ENCODE measurements at places on chromosomes 5 and 9. TPM values are rescaled to one million over a fixed set of nuclear protein-coding genes. Genes with fewer than 3 reads are reported as not detected.

SCGB3A2 gene
- total RNA-seq = not detected

WDR31 gene
- 5.1 TPM for total RNA-seq

KCNV2 gene
- total RNA-seq = not detected

KIF12 gene
- 176 TPM for total RNA-seq

CDKN2B-AS1 gene
- not detected for total RNA-seq

RNF180 gene
- 10.9 TPM for total RNA-seq

SLC34A3 gene
- total RNA-seq = 0.27 TPM

ADAMTS12 gene
- 7.8 TPM for total RNA-seq

PCDHB9 gene
- total RNA-seq = 8.0 TPM

SLC27A6 gene
- 2.1 TPM for total RNA-seq

DNA sequence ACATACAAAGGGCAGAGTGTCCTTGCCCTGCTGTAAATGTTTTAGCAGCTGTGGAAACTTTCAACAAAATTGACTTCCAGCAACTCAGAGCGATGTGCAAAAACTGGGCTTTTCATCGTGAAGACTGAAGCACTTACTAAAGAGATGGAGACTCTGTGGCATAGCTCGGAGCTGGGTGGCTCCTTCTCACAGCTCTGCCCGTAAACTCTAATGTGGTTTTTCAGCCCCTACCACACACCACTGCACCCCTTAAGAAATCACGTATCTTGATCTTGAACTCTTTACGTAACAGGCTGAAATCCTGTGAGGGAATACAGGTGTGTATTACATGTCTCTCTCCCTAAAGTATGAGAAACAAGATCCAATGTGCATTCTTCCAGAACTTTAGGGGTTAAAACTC lies 124.4 kb downstream of the MEF2C start:
- no peak for DNase-seq

GRCh38 chr9:117268847-117269446 lies 145.9 kb downstream of the ASTN2 start:
- DNase-seq = no peak

DNA sequence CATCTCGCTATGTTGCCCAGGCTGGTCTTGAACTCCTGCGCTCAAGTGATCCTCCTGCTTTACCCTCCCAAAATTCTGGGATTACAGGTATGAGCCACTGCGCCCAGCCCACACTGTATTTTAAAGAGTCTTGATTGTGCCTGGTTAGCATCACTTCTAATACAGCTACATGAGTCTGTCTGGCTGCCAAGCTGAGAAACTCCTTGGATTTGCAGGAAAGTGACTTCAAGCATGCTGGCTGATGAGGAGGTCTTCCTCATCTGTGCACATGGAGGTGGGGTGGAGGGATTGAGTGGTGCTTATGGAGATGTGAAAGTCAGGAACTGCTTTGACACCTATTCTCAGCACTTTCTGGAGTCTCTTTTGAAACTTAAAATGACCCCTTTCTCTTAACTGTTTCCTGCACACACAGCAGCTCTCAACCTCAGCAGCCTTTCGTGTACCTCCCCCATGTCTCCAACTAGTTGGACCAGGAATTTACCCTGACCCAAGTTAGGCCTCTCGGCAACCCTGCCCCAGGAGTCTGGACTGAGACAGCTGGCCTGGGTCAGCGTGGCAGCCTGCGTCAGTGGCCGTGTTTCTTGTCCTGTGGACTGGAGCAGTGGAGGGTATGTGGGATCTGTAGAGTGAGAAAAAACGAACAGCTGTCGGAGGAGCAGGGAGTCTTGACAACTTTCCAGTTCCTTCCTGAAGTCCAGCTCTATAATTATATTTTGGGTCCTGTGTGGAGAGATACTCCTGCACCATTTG lies 72.5 kb downstream of the ACER2 start:
- no peak for DNase-seq

DNA sequence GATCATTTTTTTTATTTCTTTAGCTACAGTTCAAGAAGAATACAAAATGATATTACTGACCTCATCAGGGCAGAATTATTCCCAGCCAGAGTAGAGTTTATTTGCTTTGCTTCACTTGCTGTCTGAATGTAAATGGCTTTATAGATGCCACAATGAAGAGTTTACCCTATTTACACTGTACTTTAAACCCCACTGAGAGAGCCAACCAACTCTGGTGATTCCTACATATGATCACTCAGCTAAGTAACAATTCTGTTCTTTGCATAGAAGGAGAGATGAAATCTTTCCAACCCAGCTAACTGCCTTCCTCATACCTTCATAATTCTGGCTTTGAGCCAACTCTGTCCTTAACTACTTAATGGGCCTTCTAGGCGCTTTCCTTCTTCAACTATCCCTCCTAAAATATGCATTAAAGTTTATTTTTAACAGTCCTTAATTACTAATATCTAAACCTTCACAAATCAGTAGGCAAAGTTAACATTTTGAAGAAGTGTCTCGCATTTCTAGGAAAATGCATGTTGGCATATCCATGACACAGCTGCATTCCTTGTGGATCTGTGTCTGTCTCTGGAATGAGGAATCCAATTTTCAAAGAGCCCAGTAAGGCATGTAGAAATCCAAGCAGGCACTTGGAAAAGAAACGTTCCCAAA lies 284.8 kb upstream of the GRAMD2B start:
- DNase-seq = no peak

DNA sequence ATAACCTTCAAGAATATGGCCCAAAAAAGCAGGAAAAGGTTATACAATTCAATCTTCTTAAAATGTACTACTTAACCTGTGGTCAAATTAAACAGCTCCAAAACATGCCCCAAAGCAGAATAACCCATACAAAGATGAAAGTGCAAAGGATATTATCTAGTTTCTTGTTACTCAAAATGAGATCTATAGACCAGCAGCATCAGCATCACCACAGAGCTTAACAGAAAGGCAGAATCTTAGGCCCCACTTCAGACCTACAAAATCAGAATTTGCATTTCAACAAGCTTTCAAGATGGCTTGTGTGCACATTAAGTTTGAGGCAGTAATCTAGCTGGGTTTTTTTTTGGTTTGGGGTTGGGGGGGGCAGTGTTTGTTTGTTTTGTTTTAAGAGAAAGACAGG lies 54.0 kb downstream of the SCAI start:
- no peak for DNase-seq

- DNase-seq = no peak
Measured at GRCh38 chr5:178312880-178313282, 80.3 kb upstream of the PHYKPL start.

GRCh38 chr9:8188723-8189407 lies 389.3 kb upstream of the DMAC1 start:
- DNase-seq = no peak

DNA sequence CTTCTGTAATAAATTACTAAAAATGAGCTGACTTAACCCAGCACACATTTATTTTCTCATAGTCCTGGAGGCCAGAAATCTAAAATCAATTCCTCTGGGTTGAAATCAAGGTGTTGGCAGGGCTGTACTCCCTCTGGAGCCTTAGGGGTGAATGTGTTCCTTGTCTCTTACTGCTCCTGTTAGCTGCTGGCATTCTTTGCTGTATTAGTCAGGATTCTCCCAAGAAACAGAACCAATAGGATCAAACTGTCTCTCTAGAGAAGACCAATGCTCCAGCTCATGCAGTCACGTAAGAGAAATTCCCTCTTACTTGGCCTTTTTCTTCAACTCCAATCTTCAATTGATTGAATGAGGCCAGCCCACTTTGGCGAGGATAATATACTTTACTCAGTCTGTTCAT lies 15.3 kb upstream of the CD180 start:
- no peak for DNase-seq

DNA sequence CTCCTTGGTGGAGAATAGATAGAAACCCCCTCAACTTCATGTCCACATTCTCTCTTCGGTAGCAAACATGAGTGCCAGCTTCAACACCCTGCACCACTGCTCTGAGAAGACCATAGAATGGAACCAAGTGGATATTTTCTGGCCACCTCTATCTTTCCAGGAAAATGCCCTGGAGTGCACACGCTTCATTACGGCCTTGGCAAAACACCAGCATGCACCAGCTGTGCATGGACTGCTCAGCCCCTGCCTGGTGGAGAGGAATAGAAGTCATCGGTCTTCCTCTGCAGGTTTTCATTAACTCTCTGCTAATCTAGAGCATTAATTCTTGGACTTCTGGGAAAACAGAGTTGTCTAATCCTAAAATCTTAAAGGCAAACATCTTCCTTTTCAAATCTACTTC lies 211.6 kb upstream of the TMEM161B start:
- no peak for DNase-seq

DNA sequence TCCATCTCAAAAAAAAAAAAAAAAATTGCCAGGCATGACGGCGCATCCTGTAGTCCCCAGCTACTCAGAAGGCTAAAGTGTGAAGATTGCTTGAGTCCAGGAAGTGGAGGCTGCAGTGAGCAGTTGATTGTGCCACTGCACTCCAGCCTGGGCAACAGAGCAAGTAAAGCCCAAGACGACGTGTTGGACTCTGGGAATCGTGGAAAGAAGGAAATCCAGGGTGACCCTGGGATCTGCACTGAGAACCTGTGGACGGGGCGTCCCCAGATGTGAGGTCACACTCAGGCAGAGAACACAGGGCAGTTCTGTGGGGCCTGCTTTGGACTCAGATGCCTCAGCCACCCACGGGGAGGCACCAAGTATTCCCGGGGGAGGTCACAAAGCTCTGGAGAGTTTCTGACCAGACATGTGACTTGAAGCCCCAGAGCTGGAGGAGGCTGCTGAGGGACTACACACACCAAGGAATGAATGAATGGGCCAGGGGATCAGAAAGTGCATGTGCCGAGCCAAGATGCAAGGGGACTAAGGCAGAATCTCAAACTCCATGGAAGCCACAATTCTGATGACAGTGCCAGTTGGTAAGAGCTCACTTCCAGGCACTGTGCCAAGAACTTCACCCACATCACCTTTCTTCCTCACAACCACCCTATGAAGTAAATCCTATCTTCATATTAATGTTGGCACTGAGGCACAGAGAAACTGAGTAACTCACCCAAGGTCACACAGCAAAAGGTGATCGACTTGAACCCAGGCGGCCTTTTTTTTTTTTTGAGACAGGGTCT lies 12.9 kb downstream of the DYNC2I2 start:
- no peak for DNase-seq

- no peak for DNase-seq
Measured at GRCh38 chr9:109766351-109766750, 13.6 kb upstream of the PALM2AKAP2 start.

DNA sequence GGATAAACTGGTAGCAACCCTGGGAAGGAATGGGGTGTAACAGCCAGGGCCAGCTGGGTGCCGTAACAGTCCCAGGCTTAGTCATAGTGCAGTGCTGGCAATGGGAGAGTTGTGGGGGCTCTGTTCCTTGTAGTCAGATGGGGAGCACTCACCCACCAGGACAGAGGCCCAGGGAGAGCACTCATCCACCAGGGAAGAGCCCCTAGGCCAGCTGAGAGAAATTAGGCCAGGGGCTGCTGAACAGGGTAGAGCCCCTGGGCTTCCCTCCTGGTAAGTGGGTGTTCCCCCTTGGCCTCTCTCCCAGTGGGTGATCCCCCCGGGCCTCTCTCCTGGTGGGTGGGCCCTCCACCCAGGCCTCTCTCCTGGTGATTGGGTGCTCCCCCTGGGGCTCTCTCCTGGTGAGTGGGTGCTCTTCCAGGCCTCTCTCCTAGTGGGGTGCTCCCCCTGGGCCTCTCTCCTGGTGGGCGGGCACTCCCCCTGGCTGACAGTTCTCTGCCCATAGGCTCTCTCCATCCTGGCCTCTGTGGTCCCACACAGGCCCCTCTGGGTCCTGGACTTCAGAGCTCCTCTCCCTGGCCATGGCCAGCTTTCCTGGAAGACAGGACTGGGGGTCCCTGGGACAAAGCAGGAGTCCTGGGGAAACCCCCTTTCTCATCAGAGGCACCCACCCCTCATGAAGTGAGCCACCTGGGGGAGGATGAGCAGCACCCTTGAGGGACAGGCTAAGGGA lies 13.4 kb downstream of the FGD3 start:
- DNase-seq = no peak

DNA sequence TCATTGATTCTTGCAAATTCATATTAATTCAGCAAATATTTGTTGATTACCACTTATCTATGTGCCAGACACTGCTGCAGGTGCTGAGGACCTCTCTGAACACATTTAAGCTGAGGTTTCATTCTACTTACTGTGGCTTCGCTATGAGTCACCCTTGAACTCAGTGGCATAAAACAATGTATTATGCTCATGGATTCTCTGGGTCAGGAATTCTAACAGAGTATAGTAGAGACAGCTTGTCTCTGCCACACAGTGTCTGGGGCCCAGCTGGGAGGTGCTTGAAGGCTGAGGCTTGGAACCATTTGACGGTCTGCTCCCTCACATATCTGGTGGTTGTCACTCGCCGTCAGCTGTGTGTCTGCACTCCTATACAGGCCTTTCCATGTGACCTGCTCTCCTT lies 124.3 kb upstream of the NR3C1 start:
- no peak for DNase-seq

DNA sequence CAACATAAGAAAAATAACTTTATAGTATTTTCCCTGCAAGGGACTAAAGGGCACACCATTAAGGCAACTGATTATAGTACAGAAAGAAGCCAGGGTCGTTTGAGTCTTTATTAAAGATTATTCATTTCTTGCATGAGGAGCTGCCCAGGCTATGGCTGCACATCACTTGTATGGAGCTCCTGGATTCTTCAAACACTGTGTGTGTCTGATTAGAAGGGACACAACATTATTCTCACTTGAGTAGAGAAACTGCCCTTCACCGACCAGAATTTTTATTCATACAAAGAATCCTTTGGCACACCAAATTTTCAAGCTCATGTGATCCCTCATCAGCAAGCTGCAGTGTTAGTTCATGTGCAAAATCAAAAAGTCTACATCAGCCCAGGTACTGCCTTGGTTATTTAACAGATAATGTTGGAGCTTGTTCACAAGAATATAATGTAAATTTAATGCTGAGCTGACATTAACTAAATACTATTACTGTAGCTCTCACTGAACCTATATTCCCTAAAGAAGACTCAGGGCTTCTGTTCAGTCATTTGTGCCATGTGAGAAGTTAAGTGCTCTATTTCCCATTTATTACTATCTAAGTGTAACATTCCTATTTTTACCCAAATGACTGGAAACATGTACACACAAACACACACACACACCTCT lies 9.9 kb downstream of the C5orf63 start:
- no peak for DNase-seq

DNA sequence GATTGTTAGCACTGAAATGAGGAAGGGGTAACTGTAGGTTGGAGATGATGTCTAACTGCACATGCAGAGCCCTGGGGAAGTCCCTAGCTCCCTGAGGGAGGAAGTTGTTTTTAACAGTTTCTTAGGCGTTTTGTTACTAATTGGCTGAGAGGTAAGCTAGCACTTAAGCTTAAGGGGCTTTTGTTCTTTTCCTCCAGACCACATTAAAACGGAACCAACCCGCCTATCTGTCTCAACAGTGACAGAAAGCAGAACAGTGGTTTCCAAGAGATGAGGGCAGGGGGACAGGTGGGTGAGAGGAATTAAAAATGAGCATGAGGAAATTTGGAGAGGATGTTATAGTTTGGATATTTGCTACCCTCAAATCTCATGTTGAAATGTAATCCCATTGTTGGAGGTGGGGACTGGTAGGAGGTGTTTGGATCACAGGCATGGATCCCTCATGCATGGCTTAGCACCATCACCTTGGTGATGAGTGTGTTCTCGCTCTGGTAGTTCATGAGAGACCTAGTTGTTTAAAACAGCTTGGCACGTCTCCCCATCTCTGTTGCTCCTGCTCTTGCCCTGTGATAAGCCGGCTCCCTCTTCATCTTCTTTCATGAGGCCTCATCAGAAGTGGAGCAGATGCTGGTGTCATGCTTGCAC lies 38.9 kb downstream of the LYRM7 start:
- no peak for DNase-seq

All from progenitor cell of endocrine pancreas (in vitro differentiated cells).